ENCODE measurements at places on chromosomes 12 and 14. TPM values are rescaled to one million over a fixed set of nuclear protein-coding genes. Genes with fewer than 3 reads are reported as not detected.

- DNase-seq, result no peak
These were observed 1072.5 kb upstream of the ATXN7L3B start for GRCh38 chr12:73465106-73465505.

- no peak for DNase-seq
These were observed 17.0 kb downstream of the TPCN1 start for GRCh38 chr12:113238309-113238708.

DNA sequence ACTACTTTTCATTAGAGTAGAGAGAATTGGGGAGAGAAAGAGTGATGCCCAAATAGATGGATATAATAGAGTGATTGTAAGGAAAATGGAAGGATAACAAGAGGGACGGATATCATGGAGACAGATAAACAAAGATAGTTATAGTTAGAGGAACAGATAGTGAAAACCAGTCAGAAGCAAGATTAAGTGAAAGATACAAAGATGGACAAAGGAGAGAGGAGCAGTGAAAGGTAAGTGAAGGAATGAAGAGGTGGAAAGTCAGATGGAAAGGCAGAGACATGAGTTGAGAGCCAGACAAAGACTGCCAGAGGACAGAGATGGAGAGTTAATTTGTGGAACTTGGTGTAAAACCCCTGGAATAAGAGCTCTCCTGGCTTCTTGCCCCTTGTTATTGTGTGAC, 59.2 kb upstream of the CISTR start:
- no peak for DNase-seq

The BICD1 gene
- 36.3 TPM for total RNA-seq

The CDH24 gene
- total RNA-seq, result 9.4 TPM

The TMEM121 gene
- 24.5 TPM for total RNA-seq

The COX6A1 gene
- 489 TPM for total RNA-seq

DNA sequence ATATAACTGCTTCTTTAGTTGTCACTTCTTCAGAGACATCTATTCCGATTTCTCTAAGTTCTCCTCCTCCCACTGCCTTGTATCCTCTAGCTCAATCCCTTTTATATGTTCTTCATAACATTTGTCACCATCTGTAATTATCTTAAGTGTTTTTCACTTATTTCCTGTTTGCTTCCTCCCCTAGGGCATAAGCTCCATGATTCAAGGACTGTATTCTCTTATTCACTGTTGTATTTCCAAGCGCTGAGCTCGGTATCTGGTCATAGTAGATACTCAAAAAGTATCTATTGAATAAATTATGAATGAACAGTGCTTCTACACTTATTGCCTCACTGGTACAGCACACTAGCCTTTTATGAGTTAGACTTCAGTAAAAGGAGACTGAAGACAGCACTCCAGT, 109.0 kb upstream of the TMPO start:
- DNase-seq, result no peak

The RTL1 gene
- total RNA-seq, result not detected

DNA sequence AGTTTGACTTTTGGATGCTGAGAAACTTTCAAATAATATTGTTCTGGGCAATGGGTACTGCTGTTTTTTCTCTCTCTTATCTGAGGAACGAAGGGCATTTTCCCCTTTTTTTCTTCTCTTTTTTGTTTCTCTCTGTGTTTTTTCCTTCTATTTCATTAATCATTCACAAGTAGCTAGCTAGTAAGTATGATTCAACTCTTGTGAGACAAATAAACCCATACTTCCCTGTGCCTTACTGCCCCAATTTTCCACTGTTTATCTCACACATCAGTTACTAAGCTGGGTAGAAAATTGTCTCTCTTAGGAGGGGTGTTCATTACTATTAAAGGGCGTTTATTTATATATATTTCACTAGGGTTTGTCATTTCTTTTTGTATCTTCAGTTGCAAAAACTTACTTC, 437.6 kb downstream of the RERGL start:
- no peak for DNase-seq
